ENCODE measurements at places on chromosomes 1 and 21. TPM values are rescaled to one million over a fixed set of nuclear protein-coding genes. Genes with fewer than 3 reads are reported as not detected.

DNA sequence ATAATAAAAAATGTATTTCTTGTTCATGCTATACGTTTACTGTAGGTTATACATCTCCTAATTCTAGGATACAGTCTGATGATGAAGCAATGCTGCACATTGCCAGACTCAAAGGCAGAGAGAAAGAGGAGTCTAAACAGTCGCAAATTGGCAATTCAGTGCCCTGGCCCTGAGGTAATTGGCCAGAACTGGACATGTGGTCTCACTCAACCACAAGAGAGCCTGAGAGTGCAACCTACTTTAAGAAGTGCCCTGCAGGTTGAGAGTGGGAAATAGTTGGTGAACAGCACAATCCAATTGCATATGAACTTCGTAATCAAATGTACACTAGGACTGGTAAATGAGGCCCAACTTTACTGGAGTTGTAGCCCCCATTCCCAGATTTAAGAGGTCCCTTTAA is 5.0 kb upstream of the SLC35A3 start:
- DNase-seq, result no peak

GRCh38 chr1:202268817-202269216 is 72.9 kb downstream of the UBE2T start:
- DNase-seq, result no peak

GRCh38 chr1:43577655-43578542 is 47.2 kb downstream of the PTPRF start:
- no peak for DNase-seq

The SLFNL1 gene
- 0.77 TPM for polyA plus RNA-seq

The S1PR1 gene
- polyA plus RNA-seq, result 42.4 TPM

The ANP32E gene
- polyA plus RNA-seq, result 46.7 TPM

All from small intestine (tissue), 16 donors.